Occipital lobe (tissue), 3 donors: ENCODE measurements at places on chromosomes 13 and 19. TPM values are rescaled to one million over a fixed set of nuclear protein-coding genes. Genes with fewer than 3 reads are reported as not detected.
A peak's percentile ranks its signal among the peaks of the same experiment; 100 is the strongest.

DNA sequence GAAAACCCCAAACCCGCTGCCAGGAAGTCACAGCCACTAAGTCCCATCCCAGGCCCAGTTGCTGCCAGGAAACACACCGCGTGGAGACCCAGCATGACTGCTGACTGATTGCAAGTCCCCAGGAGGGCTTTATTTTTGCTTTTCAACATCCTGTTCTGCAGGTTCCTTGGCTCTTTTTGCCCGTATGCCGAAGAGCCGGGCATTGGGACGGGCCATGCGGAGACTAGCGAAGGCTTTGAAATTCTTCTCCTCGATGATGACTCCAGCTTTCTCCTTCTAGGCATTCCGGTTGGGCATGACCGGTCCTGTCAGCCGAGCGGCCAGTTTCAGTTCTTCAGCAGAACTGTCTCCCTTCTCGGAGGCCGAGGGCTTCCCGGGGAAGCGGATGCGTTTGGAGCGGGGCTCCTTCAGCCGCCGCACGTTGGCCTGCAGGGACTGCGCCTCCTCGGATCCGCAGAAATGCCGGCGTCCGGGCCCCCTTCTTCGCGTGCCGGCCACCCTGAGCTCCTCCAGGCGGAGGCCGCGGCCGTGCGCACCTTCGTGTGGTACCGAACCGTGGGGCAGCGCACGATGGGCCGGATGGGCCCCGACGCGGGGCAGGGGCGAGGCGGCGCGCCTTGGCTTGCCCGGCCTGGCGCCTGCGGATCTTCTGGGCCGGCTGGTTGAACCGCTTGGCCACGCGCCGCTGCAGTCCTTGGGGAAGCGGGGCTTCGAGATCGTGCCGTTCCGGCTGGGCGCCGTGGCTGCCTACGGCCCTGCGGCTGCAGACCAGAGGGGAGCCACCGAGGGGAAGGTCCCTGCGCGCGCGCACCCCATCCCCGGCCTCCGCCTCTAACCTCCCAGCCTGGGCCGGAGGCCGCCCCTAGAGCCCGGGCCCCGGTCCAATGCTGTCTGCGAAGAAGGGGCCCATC lies 15.2 kb downstream of the ZSCAN5C start:
- no peak for DNase-seq

DNA sequence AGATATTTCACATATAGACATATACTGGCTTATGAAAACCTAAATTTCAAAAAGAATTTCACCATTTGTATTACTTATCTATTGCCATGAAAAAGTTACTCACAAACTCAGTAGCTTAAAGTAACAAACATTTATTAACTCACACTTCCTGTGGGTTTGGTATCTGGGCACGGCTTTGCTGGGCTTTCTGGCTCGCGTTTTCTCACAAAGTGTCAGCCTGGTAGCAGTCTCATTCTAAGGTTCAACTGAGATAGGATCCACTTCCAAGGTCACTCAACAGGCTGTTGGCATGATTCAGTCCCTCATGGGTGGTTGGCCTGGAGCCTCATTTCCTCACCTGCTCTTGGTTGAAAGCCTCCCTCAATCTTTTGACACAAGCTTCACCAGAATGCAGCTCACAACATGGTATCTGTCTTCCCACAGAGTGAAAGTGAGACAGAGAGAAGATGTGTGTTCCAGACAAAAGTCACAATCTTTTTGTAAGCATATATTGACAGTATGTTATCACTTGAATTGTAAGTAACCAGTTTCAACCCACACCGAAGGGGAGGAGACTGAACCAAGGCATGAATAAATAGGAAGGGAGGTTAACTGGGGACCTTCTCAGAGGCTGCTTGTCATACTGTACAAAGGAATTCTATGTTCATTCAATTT lies 1065.8 kb upstream of the SPRY2 start:
- no peak for DNase-seq

CKM gene
- 1.2 TPM for total RNA-seq

DNA sequence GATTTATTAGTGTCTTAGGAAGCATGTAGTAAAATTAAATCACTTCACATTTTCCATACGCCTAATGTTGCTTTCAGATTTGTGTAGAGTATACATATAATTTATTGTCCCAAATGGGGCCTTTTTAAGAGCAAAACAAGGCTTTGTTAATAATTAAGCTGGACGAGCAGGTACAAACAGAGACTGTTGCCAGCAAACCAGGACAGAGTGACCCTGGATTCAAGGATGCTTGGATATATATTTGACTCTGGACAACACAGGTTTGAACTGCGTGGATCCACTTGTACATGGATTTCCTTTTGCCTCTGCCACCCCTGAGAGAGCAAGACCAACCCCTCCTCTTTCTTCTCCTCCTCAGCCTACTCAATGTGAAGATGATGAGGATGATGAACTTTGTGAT lies 454.9 kb downstream of the PCDH9 start:
- DNase-seq, result no peak

NANOS3 gene
- total RNA-seq, result 5.6 TPM

DNA sequence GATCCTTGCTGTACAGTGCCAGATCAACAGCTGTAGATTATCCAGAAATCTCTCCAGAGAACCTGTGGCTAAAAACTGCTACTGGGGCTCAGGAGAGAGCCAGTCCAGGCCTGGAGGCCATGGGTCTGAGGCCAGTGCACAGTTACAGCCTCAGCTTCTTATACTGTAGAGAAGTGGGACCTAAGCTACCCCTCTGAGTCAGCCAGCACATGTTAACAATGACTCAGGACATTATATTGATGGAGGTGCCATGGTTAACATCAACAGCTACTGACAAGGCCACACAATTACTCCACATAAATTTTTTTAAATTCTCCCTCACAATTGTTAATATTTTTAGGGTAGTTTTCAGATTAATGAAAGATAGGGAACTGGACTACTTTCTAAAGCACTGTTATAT lies 138.5 kb downstream of the RBM26 start:
- no peak for DNase-seq

DNA sequence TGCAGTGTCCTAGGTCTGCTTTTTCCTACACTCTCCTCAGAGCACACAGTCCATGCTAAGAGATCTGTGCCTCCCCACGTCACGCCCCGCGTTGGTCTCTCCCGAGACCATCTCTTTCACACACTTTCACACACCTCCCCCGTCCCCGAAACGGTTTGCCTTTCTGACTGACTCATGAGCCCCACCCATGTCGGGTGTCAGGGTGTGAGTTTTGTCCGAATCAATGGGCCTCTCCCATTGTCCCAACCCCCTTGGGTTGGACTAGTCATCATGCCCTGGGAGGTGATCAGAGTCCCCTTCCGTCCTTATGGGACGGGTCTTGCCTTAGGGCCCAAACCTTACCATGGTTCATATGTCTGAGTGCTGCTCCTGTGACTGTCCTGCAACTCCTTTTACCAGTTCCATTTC lies 214.0 kb upstream of the HTR2A start:
- no peak for DNase-seq

GRCh38 chr13:60155978-60156377 lies 7.8 kb downstream of the DIAPH3 start:
- no peak for DNase-seq

- no peak for DNase-seq
Observed at GRCh38 chr13:105342281-105342820, 1193.1 kb downstream of the EFNB2 start.

- DNase-seq, result peak; percentile 71
Observed at GRCh38 chr19:17855280-17856152, 4.2 kb upstream of the RPL18A start.

DNA sequence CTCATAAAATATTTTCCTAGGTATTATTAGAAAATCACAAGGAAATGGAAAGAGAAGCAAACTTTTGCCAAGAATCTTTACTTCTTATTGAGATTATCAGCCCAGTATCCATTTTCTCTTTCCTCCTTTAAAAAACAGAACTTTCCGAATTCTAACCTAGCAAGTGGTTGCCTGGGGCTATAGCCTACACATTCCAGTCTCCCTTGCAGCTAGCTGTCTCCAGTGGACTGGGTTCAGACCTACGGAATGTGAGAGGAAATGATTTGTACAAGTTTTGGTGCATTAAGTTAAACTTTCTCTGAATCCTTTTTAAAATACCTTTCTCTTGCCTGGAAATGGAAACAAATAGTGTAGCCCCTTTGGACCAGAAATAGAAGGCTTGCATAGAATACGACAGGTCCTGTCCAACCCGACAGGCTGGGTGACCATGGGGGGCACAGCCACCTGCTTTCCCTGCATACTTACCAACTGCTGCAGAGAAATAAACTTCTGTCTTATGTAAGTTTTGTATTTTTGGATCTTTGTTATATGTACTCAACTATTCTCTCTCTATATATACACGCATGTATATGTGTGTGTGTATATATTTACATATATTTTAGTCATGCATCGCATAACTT lies 185.9 kb downstream of the NALCN start:
- DNase-seq, result no peak

DNA sequence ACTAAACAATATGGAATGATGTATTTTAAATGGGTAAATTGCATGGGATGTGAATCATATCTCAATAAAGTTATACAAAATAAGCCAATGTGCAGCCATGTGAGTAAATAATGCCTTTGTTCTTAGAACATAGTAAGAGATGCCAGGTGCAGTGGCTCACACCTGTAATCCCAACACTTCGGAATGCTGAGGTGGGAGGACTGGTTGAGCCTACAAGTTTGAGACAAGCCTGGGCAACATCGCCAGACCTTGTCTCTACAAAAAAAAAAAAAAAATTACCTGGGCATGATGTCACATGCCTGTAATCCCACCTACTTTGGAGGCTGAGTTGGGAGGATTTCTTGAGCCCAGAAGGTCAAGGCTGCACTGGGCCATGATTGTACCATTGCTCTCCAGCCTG lies 230.7 kb downstream of the RFC3 start:
- no peak for DNase-seq

- DNase-seq, result no peak
Observed at GRCh38 chr19:19297759-19298158, 22.6 kb downstream of the SUGP1 start.

DNA sequence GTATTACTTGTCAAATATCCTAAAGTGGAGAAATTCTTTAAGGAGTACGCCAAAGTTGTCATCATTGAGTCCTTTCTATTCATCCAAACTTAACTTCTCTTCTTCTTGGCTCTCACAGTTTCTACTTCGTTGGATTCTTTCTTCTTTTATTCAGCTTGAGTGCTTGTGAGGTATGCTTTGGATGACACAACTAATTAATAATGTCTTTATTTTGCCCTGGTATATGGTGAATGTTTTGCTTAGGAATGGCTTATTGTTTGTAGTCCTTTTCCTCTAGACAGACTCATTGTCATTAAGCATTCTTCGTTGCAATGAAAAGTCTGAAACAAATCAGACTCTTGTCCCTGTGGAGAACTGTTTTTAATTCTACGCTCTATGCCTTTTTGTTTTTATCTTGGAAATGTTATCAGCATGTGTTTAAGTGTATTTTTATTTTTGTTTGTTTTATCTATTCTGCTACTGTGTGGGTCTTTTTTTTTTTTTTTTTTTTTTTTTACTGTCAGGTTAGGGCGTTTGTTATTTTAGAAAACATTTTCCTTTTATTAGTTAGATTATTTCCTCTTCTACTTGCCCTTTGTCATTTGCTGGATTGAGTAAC lies 471.5 kb downstream of the GPC6 start:
- no peak for DNase-seq

INAFM1 gene
- total RNA-seq, result 2.3 TPM

MAB21L1 gene
- 0.94 TPM for total RNA-seq

GRCh38 chr19:45473367-45473681 lies 5.5 kb downstream of the FOSB start:
- no peak for DNase-seq

PTH2 gene
- total RNA-seq, result not detected

GRCh38 chr13:33271759-33272158 lies 13.8 kb downstream of the STARD13 start:
- no peak for DNase-seq

GRCh38 chr13:89602655-89603054 lies 1744.8 kb upstream of the MIR17HG start:
- DNase-seq, result no peak

DNA sequence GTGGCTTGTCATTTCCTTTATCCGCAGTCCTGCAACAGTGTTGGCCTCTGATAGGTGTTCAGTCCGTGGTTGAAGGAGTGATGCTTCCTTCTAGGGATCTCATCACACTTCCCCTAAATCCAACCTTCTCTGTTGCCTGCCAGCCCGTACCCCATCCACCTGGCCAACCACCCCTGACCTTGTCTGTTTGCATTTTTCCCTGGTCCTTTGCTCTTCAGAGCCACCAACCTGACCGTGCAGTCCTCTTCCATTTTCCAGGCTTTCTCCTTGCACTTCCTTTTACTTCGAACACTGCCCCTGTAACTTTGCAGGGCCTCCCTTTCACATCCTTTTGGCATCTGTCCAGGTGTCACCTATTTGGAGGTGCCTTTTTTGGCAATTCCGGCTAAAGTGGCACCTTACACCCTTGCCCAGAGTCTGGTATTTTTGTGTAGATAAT lies 696 bp downstream of the ZNF460 start:
- DNase-seq, result no peak

- DNase-seq, result no peak
Observed at GRCh38 chr13:46593398-46593797, 40.4 kb downstream of the LRCH1 start.

DNA sequence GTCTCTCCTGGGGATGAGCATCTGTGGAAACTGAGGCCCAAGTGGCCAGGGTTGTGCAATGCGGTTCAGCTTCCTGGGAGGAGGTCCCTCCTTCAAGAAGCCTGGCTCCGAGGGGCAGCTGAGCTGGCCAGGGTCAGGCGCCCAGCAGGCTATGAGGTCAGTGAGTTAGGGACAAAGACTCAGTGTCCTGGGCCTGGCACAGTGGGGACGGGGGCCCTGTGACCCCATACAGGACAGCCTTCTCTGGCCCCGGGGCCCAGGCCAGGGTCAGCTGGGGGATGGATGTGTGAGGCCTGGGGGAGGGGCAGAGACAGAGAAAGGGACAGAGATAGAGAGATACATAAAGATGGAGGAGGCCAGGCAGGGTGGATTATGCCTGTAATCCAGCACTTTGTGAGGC lies 3.0 kb upstream of the IL12RB1 start:
- peak; percentile 72 for DNase-seq

SLC7A10 gene
- 2.5 TPM for total RNA-seq

RGCC gene
- 25.7 TPM for total RNA-seq

DNA sequence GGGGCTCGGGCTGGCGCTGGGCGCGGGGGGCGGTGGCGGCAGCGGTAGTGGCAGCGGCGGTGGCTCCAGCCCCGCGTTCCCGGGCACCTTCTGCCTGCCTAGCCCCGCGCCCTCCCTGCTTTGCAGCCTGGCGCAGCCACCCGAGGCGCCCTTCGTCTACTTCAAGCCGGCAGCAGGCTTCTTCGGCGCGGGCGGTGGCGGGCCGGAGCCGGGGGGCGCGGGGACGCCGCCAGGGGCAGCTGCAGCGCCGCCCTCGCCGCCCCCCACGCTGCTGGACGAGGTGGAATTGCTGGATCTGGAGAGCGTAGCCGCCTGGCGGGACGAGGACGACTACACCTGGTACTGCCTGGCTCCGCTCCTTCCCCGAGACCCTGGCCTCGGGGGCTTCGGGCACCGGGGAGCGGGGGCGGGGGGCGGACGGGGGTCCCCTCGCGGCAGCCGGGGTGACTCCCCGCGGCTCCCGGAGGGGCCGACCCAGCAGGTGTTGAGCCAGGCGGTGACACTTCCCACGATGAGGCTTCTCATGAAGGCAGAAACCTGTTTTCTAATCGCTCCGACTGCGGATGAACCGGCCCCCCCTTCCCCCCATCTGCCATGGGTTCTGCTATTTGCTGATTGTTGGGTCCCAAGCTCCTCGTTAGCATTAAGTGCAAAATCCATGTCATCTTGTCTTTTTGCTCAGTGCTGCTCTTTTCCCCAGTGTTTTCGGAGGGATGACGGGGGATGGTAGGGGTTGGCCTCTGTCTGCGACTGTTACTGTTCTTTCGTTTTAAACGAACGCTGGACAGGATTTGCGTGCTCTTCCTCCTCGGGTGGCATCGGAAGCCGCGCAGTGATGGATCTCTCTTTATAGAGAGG lies 943 bp downstream of the SLAIN1 start:
- peak; percentile 43 for DNase-seq

GRCh38 chr19:38057959-38058690 lies 151.1 kb downstream of the SIPA1L3 start:
- no peak for DNase-seq

TTC9B gene
- 59.0 TPM for total RNA-seq

PRR36 gene
- total RNA-seq, result 4.1 TPM
